AG09319 (cell line): ENCODE measurements at places on chromosomes 3 and 15.

DNA sequence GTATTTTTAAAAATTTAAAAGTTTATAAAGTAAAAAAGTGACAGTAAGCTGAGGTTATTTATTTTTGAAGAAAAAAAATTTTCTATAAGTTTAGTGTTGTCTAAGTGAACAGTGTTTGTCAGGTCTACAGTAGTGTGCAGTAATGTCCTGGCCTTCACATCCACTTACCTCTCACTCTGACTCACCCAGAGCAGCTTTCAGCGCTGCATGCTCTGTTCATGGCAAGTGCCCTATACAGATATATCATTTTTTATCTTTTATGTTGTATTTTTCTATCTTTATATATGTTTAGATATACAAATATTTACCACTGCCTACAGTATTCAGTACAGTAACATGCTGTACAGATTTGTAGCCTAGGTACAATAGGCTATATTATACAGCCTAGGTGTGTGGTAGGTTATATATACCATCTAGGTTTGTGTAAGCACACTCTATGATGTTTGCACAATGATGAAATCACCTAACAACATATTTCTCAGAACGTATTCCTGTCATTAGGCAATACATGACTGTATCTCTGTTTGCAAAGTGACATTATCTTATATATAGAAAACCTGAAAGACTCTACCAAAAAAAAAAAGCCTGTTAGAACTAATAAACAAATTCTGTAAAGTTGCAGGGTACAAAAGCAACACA is 75.9 kb upstream of the TMC3 start:
- no peak for DNase-seq

DNA sequence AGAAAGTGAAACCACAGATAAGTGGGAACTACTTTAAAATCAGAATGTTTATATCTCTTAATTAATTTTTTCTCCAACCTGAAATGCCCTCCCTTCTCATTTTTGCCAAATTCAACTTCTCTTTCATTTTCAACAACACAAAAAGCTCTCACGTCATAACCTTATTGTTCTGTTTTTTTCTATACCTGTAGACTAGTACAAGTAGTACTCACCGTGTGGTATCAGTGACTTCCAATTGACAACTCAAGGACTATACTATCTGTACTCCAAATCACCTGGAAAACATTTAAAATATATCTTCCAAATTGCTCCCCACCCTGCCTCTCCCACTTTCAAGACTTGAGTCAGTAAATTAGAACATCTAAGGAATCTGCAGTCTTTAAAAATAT is 72.8 kb upstream of the ZNF280D start:
- no peak for DNase-seq

DNA sequence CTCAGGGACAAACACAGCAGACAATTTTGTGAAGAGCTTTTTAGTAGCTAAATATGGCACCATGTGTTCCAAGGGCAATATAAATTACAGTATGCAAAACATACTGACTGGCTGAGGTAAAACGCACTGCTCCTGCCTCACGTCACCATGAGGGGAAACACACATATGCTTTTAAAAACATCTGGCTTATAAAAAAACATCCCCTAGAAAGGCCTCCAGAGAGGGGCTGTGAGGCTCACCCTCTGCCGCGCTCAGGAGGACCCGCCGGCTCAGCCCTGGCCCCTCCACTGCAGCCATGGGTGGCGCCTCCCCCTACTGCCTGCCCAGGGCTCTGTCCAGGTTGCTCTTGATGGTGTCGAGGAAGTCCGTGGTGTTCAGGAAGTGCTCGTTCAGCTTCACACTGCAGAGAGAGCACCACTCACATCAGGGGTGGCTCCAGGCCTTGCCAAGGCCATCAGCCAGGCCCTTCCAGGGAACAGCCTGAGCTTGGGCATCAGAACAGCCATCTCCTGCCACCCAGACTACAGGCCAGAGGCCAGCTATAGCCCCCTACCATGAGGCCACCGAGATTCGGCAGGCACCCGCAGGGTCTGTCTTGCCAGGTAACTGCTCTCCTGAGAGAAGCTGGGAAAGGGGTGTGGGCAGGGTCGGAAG is 18.2 kb downstream of the IDH2 start:
- no peak for DNase-seq

GRCh38 chr3:18898911-18899310 is 249.4 kb upstream of the KCNH8 start:
- DNase-seq, result no peak

DNA sequence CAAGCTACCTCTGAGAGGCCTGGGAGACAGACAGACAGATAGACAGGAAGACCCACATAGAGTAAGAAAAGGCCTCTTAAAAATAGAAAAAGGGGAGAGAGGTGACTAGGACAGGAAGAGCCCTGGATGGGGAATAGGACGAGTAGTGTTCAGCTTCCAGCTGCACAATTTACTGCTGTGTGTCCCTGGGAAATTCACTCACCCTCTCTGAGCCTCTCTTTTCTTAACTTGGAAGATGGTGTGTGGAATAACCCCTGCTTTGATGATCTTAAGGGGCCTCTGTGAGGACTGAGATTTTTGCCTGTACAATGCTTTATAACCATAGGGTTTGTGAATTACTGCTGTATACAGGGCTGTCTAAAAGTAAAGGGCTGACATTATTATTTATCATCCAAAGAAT is 37.5 kb downstream of the FEM1B start:
- DNase-seq, result no peak

GRCh38 chr3:10688548-10689172 is 127.4 kb upstream of the SLC6A11 start:
- DNase-seq, result no peak
